ENCODE measurements at places on chromosomes 2 and 18.

- no peak for DNase-seq
These were observed 395.3 kb upstream of the NXPH2 start for GRCh38 chr2:139175510-139175909.

DNA sequence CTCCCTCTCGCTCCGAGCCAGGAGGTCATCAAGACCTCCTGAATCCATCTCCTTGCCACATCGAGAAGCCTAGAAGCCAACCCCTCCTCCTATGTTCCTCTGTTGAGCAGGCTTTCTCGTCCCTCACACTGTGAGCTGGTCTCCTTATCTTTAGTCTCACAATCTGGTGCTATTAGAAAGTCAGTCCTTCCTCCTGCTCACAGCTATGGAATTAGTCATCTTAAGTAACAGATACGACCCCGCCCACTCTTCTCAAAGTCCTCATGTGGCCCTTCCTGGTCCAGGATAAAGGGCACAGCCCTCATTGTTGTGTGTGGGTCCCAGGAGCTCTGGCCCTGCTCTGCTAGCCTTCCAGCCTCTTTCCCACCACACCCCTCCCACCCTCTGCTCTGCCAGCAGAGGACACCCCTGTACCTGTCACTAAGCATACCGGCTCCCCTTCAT, 41.4 kb upstream of the TRIB2 start:
- DNase-seq: no peak

DNA sequence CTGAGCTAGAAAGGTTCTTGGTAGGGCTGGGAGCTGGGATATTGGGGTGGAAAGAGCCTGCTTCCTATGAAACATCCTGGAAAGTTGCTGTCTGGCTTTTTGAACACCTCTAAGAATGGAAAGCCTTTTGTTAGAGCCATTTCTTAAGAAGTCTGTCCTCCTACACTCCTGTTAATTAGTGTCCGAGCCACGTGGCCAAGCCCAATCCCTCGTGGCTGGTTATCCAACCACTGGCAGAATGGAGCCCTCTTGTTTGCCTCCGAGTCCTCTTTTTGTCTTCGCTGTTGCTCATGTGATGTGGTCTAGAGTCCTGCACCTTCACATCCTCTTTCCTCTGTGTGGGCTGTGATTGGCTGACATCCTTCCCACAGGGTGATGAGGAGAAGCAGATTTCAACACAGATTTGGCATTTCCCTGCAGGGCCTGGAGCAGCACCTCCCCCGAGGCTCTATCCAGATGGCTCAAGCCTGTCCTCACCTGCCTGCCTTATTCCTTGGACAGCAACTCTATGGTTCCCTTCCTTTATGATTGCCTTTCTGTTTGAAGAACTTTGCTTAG, 8.2 kb upstream of the TOGARAM2 start:
- DNase-seq: no peak

GRCh38 chr2:136019306-136019705, 33.9 kb upstream of the DARS1 start:
- peak; percentile 15 for DNase-seq

DNA sequence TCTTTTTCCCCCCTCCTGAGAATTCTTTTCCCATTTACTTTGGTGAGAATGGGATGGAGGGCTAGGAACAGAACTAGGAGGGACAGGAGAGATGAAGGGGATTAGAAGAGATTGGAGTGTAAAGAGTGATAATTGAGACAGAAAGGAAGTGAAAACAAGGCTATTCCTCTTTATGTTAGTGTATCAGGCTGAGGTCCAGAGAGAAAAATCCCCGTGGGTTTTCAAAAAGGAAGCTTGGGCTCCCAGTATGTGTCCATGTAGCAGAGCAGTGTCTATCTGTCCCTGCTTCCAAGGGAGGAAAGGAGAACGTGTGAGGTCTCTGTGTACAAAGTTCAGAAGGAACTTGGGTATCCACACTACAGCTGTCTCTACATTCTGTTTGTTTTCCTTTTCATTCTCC, 59.9 kb upstream of the KCNE4 start:
- DNase-seq: no peak

DNA sequence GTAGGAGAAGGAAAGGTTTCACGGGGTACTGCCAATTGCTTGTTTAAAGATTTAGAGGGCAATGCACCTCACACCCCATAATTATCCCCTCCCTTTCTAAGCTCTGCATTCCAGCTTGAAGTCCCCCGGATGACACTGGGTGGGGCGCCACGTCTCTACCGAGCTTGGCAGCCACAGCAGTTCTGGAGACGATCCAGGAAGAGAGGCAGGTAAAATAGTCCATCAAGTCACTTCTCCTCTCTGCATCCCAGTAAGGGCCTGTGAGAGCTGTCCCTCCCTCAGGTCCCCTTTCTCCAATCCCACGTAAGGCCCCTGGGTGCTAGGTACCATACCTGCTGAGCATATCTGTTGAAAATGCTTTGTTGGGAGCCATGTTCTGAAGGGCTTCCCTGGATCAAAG, 65.7 kb downstream of the CAPN13 start:
- no peak for DNase-seq

- DNase-seq: no peak
These were observed 303.9 kb downstream of the CPS1 start for GRCh38 chr2:210860276-210860675.

DNA sequence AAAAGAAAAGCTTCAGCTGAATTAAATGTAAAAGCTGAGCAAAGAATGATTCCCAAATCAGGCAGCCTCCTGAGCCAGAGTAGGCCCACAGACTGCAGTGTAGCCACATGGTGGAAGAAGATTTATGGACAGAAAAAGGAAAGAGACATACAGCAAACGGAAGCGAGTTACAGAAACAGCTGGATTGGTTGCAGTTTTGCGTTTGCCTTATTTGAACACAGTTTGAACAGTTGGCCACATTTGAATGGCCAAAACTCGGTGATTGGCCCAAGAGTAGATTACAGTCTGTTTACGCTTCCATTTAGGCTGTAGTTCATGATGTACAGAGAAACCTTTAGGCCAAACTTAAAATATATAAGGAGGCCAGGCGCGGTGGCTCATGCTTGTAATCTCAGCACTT, 35.1 kb downstream of the SH2D6 start:
- no peak for DNase-seq

DNA sequence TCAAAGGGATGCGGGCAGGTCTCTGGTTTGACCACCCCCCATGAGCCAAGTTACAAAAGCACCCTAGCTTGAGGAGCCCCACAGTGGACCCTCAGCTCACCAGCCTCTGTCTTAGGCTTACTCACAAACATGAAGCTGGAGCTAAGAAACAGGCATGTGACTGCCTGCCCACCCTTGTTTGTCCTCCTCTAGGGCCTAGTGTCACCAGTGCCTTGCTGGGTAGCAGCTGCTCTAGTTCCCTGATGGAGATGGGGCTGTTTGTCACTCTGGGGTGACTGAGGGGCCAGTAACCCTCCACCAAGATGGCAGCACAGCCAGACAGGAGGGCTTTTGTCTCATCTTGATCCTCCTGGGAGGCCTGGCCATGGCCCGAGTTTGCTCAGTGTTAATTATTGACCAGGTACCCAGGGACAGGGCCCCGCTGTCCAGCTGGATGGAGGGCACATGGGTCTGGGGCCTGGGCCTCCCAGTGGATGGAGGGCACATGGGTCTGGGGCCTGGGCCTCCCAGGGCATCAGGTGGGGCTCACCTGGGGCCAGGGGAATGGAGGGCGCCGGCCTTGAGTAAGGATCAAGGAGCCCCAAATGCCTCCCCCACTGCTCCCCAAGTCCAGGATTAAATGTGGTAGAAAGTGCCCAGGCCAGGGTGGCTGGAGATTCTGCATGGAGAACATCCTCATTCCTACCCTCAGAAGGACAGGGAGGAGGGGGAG, 185.9 kb upstream of the HAAO start:
- DNase-seq: no peak

DNA sequence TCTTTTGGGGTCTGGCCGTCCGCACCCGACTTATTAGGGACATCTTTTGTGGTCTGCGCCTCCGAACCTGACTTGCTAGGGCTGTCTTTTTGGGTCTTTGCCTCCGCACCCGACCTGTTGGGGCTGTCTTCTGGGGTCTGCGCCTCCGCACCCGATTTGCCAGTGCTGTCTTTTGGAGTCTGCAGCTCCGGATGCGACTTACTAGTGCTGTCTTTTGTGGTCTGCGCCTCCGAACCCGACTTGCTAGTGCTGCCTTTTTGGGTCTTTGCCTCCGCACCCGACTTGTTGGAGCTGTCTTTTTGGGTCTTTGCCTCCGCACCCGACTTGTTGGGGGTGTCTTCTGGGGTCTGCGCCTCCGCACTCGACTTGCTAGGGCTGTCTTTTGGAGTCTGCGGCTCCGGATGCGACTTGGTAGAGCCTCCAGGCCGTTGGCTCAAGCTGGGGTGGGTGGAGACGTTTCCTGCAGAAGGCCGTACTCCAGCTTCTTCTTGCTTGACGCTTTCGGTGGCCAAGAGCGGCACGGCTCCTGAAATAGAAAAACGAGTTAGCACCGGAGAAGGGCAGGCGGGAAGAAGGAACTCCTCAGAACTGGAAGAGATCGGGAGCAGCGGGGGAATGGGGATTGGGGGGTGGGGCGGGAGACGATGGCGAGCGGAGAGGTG, 498 bp downstream of the TGOLN2 start:
- DNase-seq: no peak

DNA sequence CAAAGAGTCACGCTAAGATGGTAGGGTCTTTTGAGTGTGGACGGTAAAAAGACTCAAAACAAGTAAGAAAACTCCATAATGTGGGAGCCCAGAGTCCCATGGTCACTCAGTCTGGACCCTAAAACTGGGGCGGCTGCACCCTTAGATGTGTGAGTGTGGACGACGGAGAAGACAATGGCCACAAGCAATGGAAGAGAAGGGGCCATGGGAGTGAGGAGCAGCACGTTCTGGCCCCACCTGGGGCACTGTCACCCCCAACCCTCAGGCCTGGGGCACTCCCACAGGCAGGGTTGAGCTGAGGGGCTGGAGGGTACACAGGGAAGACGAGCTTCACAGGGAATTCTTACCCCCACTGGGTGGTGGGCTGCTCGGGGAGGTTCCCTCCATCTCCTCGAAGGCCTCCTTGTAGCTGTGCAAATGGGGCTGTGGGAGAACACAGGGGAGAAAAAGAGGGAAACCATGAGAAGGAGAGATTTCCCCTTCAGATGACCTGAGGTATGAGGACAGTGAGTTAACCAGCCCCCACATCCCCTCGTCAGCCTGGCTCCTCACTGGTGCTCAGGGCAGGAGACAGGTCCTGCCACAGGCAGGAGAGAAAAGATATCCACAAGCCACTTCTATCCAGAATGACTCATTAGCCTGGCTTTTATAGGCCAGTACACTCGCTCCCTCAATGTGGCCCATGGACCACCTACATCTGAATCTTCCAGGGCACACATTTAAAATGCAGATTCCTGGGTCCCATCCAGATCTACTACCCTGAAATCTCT, 167.9 kb downstream of the TNS1 start:
- DNase-seq: no peak
